ENCODE measurements at places on chromosomes 11 and 22. TPM values are rescaled to one million over a fixed set of nuclear protein-coding genes. Genes with fewer than 3 reads are reported as not detected.

Gene NXPE2
- not detected for total RNA-seq

Gene TSPAN32
- 0.17 TPM for total RNA-seq

Gene KRTAP5-1
- total RNA-seq, result not detected

Gene OR4X1
- total RNA-seq, result not detected

Gene THRSP
- under 0.01 TPM for total RNA-seq

Gene CD3G
- not detected for total RNA-seq

Gene MMP12
- 0.83 TPM for total RNA-seq

Gene APOL1
- total RNA-seq, result 44.2 TPM

Gene PYGM
- total RNA-seq, result 0.26 TPM
